IPS DF 19.7 (cell line): ENCODE measurements at places on chromosomes 11 and 22.

DNA sequence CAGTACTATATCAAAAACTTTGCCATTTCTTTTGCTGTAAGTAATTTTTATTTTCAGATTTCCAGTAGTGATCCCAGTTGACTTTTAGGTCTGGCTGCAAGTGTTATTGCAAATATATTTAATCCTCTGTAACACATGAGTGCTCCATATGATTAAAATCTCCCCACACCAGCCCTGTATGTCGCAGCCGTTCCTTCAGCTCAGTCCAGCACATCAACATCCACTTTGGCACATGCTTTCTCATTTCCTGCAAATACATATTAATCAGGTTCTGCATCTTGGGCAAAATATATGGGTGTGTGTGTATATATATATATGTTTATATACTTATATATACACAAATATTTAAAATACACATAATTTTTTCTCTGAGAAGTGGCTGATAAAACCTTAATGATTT, 919.5 kb downstream of the JRKL start:
- no peak for DNase-seq

DNA sequence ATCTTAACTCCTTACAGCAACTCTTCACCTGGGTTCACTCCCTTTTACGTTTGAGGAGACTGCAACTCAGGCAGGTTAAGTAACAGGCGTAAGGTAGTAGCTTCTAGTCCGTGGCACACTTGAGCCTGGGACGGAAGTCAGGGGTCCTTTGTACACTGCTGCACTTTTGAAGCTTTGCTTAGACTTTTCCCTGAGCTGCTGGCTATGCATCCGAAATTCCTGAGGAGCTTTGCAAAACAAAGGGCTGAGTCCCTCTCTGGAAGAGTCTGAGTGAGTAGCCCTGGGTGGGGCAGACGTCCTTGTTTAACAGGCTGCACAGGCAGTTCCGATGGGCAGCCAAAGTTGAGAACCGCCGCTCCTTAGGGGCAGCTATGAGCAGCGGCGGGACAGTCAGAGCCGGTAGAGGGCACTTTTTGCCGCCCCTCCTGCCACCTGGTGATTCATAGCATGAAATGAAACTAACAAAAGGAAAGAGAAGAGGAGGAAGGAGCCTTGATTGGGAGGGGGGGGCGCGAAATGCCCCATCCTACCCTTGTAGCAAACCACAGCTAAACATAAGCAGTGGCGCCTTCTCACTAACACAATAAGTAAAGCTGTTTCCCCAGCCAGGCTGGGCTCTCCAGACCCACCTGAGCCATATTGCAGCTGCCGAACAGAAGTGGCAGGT, 1.4 kb downstream of the TMEM109 start:
- DNase-seq = peak; percentile 59

DNA sequence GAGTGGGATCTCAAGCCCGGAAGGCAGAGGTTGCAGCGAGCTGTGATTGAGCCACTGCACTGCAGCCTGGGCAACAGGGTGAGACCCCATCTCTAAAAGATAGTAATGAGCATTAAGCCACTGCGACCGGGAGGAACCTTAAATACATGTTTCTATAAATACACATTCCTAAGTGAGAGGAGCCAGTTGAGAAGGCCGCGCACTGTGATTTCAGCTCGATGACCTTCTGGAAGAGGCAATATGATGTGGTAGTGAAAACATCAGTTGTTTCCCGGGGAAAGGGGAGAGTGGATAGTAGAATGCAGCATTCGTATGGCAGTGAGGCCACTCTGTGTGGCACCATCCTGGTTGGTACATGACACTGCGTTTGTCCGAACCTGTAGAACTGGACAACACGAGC, 18.0 kb downstream of the PTDSS2 start:
- DNase-seq = no peak

DNA sequence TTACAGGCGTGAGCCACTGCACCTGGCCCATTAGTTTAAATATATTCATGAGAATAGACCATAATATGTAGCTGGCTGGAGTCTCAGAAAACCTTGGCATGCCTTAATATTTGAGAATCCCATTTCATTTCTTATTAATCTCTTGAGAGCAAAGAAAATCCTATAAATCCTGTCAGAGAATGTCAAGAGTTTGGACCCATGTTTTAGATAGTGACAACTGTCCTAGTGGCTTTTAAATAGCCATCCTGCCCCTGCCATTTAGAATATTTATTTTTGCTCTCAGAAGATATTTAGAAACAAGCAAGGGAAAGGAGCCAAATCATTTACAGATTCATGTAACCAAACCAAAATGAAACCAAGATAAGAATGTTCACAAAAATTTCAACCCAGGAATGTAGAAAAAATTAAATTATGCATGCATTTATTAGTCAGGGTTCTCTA, 107.2 kb downstream of the SWAP70 start:
- no peak for DNase-seq

DNA sequence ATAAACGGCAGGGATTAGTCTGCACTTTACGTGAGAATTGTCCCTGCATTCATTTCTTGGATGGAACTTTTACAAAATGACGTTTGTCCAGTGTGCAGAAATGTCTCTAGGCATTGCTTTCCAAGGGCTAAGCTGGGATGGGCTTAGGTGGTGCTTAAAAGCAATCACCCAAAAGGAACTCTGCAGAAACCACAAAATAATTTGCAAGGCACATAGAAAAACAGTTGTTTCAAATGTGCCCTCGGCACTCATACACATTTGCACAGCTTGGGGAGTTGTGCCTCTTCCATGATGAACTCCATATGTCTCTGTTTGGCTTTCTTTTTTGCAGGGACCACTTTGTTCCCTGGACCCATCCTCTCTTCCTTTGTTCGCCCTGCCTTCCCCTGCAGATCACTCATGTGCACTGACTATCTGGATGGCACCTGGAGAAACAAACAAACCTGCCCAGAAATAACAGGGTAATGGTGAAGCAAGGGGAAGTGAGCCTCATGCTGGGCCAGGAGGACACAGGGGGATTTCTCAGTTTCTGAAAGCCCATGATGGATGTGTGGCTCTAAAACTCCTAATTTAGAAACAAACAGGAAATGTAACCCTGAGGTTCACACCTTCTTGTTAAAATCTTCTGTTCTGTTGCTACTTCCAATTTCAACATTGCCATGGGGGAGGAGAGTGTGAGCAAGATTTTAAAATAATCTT, 150.2 kb downstream of the SNX19 start:
- DNase-seq = no peak

GRCh38 chr11:78219493-78220217, 30.9 kb downstream of the USP35 start:
- DNase-seq = no peak

GRCh38 chr11:60528934-60529333, 13.7 kb downstream of the MS4A13 start:
- DNase-seq = no peak

DNA sequence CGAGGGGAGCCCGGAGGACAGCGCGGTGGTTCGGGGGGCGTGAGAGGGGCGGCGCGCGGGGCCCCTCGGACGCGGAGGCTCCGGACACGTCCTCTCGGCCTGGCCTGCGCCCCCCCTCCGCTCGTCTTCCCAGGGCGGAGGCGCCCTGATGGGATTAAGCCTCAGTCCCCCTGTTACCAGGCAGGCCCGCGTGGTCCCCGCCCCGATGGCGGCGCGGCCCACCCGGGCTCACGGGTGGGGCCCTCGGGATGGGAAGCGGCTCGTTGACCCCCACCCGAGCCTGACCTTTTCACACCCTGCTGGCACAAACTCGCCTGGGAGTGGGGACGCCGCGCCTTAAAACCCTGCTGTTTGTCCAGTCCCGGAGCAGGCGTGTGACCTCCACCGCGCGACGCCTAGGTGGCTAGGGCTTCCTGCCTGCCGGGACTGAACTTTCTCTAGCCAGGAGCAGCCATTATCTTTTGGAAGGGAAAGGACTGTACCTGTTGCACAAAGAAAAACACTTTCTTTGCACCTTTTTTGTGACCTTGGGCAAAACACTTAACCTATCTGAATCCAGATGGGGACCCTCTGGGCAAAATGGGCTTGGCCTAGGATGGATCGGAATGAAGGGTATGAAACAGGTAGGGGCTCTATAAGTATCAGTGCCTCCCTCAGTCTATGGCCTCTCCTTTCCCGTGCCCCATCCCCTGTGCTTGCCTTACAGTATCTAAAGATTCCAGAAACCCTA, 1.0 kb downstream of the KIAA1671 start:
- no peak for DNase-seq

GRCh38 chr11:122367809-122368231, 251.8 kb upstream of the BLID start:
- DNase-seq = no peak

- no peak for DNase-seq
These were observed 420.2 kb downstream of the NTM start for GRCh38 chr11:131790586-131790985.

DNA sequence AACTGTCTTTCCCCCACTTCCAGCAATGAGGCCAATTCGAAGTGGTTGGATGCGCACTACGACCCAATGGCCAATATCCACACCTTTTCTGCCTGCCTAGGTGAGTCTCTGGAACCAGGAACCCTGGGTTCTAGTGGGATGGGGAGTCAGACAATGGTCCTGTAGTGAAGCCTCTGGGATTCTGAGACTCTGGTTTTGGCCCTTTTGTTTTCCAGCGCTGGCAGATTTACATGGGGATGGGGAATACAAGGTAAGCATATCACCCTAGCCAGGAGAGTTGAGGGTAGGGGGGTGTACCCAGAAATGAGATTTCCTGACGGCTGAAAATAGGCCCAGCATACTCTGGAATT, 530 bp downstream of the BBS1 start:
- DNase-seq = no peak

GRCh38 chr11:110465231-110465630, 35.5 kb downstream of the FDX1 start:
- no peak for DNase-seq

DNA sequence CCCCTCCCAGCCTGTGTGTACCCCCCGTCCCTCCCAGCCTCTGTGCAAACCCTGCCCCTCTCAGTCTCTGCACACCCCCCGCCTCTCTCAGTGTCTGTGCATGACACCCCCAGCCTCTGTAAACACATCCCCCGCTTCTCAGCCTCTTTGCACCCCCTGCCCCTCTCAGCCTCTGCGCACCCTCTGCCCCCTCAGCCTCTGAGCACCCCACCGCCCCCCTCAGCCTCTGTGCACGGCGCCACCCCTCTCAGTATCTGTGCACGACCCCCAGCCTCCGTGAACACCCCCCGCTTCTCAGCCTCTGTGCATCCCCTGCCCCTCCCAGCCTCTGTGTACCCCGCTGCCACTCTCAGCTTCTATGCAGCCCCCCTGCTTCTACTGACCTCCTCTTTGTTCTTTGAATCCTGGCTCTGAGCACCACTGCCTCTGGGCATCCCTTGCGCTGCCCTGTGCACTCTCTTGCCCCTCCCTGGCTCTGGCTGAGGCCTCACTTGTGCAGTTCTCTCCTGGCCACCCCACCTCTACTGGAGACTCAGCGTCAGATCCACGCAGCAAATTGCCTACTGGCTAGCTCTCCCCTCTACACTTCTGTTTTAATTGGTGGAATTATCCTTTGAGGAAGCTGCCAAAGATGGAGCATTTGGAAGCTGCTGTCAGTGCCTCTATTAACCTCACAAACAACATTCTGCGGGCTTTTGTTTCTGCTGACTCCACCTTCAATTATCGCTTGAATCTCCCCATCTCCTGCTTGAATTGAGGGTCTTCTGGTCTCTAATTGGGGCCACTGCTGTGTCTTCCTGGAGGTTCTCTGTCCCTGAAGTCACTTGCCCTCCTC, 838.6 kb downstream of the TBC1D22A start:
- DNase-seq = no peak
